Sigmoid colon (tissue), 7 donors: ENCODE measurements at places on chromosomes 6 and 20. TPM values are rescaled to one million over a fixed set of nuclear protein-coding genes. Genes with fewer than 3 reads are reported as not detected.

The MYCT1 gene
- 5.4 TPM for total RNA-seq

DNA sequence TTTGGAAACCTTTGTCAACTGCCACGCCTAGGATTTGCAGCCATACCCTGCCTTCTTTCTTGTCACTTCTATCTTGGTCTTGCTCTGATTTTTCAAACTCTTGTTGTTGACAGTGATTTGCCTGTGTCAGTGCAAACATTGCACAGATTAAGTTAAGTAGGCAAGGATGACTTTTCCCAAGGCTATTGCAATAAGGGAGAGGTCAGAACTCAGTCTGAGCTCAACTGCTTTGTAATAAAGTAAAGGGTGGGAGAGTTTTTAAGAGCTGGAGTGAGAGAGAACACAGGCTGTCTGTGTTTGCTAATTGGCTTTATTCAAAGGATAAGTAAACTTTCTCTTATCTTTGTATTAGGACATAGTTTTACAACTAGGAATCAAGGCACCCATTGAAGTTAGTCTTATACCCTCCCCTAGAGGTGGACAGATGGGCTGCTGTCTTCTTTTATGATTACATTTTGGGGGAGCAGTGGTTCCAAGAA, 448.6 kb downstream of the PHF3 start:
- DNase-seq = no peak

DNA sequence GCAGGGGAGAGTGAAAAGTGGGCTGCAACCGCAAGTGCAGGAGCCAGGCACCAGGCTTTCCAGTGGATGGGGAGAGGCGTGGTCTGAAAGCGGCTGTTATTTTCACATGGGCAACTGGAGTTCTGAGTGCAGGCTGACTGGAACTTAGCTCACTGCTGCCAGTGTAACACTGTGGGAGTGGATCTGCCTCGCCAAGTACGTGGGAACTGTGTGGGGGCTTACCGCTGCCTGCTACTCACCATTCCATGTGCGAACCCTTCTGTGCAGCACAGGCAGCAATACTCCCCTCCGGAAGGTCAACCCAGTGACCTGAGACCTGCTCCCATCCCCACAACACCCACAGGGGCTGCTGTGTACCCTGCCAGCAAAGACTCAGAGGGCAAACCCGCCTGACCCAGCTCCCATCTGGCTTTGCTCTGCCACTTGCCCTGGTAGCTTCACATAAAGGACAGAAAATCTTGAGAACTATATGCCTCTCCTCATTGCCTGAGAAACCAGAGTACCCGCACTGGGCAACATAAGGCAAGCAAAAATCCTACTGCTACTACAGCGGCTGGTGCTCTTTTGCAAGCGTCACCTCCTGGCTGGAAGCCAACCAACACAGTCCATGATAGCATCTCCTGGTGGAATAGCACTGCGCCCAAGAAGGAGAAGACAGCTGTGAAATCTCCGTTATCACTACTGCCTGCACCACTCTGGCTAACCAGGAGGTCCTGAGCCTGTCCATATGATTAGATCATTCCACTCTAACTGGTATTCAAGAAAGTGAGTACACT, 54.4 kb upstream of the SIRPG start:
- no peak for DNase-seq

- DNase-seq = no peak
Observed at GRCh38 chr6:22917344-22917743, 348.0 kb downstream of the HDGFL1 start.

The CLIC5 gene
- 2.9 TPM for total RNA-seq

The MUC21 gene
- not detected for total RNA-seq

GRCh38 chr6:16412982-16413381, 174.6 kb downstream of the GMPR start:
- DNase-seq = no peak

DNA sequence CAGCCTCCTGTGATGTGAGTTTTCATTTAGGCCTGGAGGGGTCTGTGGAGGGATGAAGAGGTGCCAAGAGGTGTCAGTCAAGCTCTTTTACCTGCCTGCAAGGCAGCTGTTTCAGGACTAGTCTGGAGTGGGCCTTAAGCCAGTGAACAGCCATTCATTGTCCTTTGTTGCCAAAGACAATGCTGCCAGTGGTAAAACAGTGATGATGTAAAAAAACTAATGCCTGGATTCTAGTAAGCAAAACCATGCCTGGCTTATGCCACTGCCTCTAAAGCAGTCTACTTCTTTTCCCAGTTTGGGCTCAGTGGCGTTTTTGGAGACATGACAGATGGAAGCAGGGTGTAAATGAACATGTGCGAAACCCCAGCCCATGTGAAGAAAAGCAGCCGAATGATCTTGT, 93.5 kb upstream of the KCNK16 start:
- DNase-seq = no peak

DNA sequence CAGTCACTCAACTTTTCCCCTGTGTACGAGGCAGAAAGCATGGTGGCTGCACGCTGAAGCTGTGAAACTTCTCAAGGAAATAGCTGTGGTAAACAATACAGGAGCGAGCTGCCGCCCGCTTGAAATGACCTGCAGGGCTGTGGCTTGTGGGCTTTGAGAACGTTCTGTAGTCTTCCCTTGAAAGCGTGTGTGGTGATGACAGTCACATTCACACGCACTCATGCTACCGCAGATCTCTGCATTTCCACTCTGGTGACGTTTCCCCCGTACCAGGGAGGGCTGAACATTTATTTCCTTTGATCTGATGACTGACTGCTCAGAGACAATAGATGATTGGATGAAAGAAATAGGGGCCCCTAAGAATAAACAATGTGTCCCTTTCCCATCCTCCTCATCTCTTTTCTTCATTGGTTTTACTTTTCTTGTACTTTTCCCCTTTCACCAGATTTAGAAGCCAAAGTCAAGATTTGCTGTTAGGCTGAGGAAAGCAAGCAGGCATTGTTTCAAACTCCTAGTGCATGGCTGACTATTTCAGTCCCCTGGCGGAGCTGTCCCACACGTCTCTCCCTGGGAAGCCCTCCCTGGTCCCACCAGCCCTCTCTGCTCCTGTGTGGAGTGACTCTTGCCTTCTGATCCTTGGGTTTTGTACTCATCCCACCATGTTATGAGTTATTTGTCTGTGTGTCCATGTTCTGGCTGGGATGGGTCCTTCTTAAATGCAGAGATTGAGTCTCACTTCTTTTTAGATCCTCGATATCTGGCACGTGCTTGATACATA, 3.9 kb downstream of the SYTL3 start:
- no peak for DNase-seq

GRCh38 chr6:31822036-31822821, 5.3 kb upstream of the HSPA1B start:
- DNase-seq = peak; percentile 97

DNA sequence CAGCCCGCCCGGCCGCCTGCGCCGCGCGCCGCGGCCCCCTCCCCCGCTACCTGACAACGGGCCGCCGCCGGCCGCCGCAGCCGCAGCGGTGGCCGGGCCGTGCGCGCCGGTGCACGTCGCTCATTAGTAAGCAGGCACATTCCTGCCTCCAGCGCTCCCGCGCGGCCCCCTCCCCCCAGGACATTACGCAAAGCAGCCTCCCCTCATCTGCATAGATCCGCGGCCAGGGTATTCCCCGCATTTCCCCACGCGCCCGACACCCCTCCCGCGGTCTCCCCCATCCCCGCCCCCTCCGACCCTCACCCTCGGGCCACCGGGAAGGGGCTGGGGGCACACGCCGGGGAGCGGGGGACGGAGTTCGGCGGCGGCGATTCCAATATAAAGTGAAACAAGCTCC, at the start of gene HIVEP2:
HIVEP2 (minus strand) TSS at position 128 of the 397 bp plus-strand sequence. CDS start 170,438 bp downstream, outside the sequence.
- peak; percentile 96 for DNase-seq

- peak; percentile 71 for DNase-seq
Observed at GRCh38 chr6:7542874-7543624, 1.6 kb downstream of the DSP start.

DNA sequence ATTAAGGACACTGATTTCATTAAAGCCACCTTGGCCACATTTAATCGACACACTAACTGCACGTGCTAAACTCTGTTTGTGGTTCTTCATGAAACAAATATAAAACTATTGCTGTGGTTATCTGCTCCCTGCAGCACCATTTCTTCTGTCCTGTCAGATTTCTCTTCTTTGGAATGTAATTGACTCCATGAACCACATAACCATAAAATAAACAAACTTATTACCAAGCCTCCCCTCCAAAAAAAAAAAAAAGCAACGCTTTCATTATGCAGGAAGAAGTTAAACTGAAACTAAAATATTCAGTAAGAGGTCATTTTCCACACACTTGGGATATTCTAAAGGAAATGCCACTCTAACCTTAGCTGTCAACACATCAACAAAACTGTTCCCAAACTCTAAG, 319.1 kb upstream of the NT5E start:
- DNase-seq = no peak

The GMPR gene
- 17.9 TPM for total RNA-seq

The PREX1 gene
- total RNA-seq = 19.1 TPM
